Kasumi-1 (cell line): ENCODE measurements at places on chromosomes 2 and 18.

- no peak for DNase-seq
Measured at GRCh38 chr2:217314021-217314460, 454.2 kb upstream of the TNP1 start.

DNA sequence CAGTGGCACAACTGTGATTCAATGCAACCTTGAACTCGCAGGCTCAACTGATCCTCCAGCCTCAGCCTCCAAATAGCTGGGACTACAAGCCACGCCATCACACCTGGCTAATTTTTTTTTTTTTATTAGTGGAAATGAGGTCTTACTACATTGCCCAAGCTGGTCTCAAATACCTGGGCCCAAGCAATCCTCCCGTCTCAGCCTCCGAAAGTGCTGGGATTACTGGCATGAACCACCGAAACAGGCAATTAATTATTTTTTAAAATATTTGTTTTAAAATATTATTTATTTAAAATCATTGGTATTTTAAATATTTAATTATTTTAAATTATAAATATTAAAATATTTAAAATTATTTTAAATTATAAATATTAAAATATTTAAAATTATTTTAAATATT, 24.5 kb downstream of the SRBD1 start:
- no peak for DNase-seq

DNA sequence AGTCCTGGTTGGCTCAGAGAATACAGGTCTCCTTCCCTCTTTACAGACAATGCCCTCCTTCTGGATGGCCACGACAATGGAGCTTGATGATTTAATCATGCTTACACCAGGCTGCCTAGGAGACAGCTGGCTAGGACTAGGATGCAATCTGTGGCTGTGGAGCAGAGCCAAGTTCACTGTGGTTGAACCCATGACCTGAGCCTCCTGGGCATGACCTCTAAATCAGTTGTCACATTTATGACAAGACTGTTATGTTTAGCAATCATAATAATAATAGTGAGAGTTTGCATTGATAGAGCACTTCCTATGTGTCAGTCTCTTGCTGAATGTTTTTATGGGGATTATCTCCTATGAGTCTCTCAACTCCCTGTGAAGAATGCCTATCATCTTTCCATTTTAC, 244.1 kb downstream of the ICOS start:
- DNase-seq, result no peak

DNA sequence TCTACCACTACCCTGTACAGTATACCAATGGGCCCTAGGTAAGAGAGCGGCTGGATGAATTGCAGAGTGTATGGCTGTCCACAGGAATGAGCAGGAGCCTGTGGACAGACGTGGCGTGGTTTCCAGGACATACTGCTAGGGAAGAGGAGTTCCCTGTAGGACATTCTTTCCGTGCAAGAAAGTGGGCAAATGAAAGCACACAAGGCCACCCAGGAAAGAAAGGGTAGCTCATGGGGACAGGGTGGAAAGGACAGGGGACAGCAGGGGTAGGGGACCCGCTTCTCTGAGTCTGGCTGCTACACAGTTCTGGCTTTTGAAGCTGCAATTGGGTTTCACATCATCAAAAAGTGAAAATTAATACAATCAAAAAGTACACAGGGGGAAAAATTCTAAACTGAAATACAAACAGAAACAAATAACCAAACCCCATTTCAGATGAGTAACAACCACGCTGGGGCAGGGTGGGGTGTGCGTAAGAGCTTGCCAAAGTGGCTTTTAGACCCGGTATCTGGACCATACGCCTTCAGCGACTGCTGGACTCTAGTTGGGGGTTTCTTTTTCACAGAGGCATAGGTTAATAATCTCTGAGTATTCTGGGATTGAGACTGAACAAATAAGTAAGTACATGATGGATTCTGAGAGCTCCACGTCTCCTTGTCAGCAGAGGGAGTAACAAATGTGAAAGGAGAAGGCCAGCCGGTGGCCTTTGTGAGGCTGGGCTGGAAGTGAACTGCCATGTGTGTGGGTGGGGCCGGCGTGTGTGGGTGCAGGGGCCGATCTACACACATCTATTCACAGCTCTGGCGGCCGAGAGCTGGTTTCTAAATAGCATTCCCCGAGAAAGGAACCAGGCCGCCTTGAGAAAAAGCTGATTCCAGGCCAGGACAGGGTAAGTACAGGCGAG, 84.0 kb downstream of the HDAC4 start:
- peak; percentile 45 for DNase-seq

DNA sequence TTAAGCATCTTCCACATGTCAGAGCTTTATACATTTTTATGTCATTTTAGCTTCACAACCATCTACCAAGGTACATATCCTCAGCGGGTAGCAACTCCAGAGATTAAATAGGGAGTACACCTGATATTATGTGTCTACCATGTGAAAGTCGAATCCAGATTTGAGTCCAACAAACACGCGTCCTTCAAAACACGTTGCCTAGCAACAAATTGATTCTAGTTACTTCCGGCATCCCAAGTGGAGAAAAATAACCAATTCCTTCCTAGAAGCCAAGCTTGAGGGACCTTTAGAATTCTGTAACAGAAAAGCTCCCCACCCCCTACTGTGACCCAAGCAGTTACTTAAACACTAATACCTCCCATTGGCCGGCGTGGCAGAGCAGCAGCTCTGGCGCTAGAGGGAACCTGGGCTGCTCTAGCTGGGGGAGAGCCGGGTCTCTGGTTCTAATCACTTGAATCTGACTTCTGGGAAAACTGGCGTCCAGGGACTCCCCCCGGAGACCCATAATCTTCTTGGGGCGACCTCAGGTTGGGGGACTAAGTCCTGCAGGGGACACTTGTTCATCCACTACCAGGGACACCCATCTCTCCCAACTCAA, at the start of gene ERICH2:
Gene ERICH2 (plus strand): TSS at position 371 of the 598 bp plus-strand sequence. CDS start 304 bp downstream, outside the sequence.
- DNase-seq, result peak; percentile 78

DNA sequence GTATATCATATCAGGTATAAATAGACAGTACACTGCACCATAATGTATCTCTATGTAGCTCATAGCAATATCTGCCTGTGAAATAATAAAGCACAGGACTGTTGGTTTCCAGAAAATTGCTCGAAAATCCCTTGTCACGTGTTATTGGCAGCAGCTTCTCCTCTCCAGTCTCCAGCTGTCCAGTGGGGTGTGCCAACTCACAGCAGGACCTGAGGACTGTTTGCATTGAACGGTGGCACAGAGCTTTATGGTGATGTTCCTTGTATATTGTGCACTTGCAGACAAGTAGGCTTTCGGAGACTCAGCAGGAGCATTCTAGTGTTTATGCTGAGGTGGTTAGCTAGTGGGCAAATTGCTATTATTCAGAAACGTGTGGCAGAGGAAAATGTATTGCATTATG, 182.2 kb upstream of the ATP5MC3 start:
- DNase-seq, result no peak

- DNase-seq, result no peak
Measured at GRCh38 chr18:45958730-45959129, 8.4 kb downstream of the EPG5 start.
